ENCODE measurements at places on chromosomes 7 and 10.

DNA sequence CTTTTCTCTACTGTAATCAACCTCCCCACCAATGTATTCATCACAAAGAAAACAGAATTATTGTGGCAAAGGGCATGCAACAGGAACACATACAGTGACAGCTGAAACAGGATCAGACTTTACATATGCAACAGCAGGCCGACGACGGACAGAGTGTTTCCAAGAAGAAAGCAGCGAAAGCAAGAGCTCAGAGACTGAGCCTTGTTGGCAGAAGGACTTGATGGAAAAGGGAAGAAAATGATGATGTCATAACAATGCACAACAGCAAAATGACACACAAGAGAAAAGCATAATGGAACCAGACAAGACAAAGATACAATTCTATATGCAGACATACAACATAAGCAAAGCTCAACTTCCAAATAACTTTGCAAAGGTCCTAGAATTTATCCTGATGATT lies 106.5 kb downstream of the ARHGAP12 start:
- H3K27ac ChIP-seq = no peak overlapping the region
- peaks cover 5% of the 10 kb centered on the region for H3K4me1 ChIP-seq
- H3K27me3 ChIP-seq = no peaks in the 10 kb centered on the region
- no peak for DNase-seq
- H3K4me3 ChIP-seq = no peak overlapping the region

- no peaks in the 10 kb centered on the region for H3K36me3 ChIP-seq
- no peak overlapping the region for H3K4me3 ChIP-seq
- DNase-seq = no peak
- no peak overlapping the region for H3K27ac ChIP-seq
Measured at GRCh38 chr10:71204746-71205145, 7.6 kb upstream of the UNC5B start.

GRCh38 chr10:131570716-131571307 lies 259.3 kb upstream of the TCERG1L start:
- H3K27ac ChIP-seq = no peak overlapping the region
- no peaks in the 10 kb centered on the region for H3K36me3 ChIP-seq
- no peak overlapping the region for H3K4me3 ChIP-seq
- H3K27me3 ChIP-seq = no peaks in the 10 kb centered on the region
- DNase-seq = no peak

DNA sequence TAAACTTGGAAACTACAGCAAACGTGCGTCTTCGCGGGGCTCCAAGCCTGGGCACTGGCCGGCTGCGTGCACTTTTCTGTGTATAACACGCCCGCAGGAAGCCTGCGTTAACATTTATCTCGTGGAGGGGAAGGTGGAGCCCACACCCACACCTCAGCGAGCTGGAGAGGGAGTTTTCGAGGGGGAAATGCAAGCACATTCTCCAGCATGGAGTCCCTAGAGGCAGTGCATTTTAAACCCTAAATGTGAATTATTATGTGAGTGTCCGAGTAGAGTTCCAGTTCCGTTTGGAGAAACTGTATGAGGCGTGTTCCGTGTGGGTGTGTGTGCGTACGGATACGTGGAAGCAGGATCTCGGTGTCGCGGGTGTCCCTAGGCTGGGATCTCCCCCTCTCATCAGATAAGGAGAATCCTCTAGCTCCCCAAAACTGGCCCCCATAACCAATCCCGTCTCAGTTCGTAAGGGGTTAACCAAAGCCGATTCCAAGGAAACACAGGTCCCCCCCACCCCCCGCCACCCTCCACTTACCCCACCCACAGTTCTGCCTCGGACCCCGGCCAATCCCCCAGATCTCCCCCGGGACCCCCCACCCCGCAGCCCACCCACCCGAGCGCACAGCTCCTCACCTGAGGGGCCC lies 403 bp downstream of the CDK6 start:
- DNase-seq = no peak
- peak overlapping the region; percentile 84 for H3K27ac ChIP-seq
- peak overlapping the region; percentile 90 for H3K4me3 ChIP-seq
- H3K27me3 ChIP-seq = peaks cover 3% of the 10 kb centered on the region
- peaks cover 46% of the 10 kb centered on the region for H3K4me1 ChIP-seq

GRCh38 chr10:50312464-50313437 lies 61.4 kb upstream of the ASAH2 start:
- no peaks in the 10 kb centered on the region for H3K27me3 ChIP-seq
- H3K4me1 ChIP-seq = no peaks in the 10 kb centered on the region
- H3K27ac ChIP-seq = no peak overlapping the region
- no peak for DNase-seq

GRCh38 chr10:79022565-79023230 lies 46.1 kb upstream of the ZMIZ1 start:
- peaks cover 18% of the 10 kb centered on the region for H3K4me1 ChIP-seq
- no peaks in the 10 kb centered on the region for H3K27me3 ChIP-seq
- peak overlapping the region; percentile 47 for H3K4me3 ChIP-seq

GRCh38 chr7:156160811-156161210 lies 348.5 kb upstream of the SHH start:
- no peak overlapping the region for H3K27ac ChIP-seq
- no peaks in the 10 kb centered on the region for H3K4me1 ChIP-seq
- H3K27me3 ChIP-seq = no peaks in the 10 kb centered on the region
- no peak overlapping the region for H3K4me3 ChIP-seq
- no peak for DNase-seq
